ENCODE measurements at places on chromosomes 16 and 17.

GRCh38 chr17:74961657-74962350, 10.8 kb downstream of the HID1 start:
- DNase-seq = peak; percentile 81
- H3K4me1 ChIP-seq = peaks cover 6% of the 10 kb centered on the region
- no peaks in the 10 kb centered on the region for H3K36me3 ChIP-seq
- H3K4me3 ChIP-seq = no peak overlapping the region
- H3K27ac ChIP-seq = no peak overlapping the region

GRCh38 chr16:20380782-20381181, 23.8 kb downstream of the PDILT start:
- no peak for DNase-seq
- H3K36me3 ChIP-seq = no peaks in the 10 kb centered on the region
- no peak overlapping the region for H3K4me3 ChIP-seq
- peaks cover 4% of the 10 kb centered on the region for H3K27me3 ChIP-seq

- H3K36me3 ChIP-seq = no peaks in the 10 kb centered on the region
- H3K27me3 ChIP-seq = no peaks in the 10 kb centered on the region
- no peak overlapping the region for H3K27ac ChIP-seq
- peaks cover 65% of the 10 kb centered on the region for H3K4me1 ChIP-seq
- peak; percentile 43 for DNase-seq
Measured at GRCh38 chr17:31488264-31488981, 96.9 kb downstream of the RAB11FIP4 start.

DNA sequence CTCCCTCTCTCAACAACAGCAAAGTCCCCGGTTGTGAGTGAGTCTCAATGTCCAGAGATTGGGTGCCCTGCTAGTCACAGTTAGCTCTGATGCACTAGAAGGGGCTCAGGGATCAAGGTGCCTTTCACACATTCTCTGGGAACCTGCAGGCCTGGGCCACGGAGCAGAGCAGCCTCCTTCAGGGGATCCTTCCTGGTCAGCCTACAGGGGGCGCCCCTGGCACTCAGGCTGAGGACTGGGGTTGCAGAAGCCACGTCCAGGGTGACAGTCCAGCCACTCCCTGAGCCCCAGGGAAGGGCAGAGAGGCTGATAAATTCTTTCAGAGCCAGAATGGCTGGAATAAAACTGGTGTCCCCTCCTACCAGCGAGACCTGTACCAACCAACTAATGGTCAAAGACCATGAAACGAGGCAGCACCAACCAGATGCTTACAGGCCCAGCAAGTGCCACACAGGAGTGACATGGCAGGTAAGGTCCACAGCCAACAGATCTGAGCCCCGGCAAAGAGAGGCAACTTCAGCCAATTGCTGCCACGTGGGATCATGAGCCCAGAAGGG, 43.5 kb downstream of the ST3GAL2 start:
- H3K36me3 ChIP-seq = peaks cover 43% of the 10 kb centered on the region
- peak; percentile 67 for DNase-seq
- H3K4me1 ChIP-seq = no peaks in the 10 kb centered on the region
- H3K4me3 ChIP-seq = no peak overlapping the region
- no peak overlapping the region for H3K27ac ChIP-seq

DNA sequence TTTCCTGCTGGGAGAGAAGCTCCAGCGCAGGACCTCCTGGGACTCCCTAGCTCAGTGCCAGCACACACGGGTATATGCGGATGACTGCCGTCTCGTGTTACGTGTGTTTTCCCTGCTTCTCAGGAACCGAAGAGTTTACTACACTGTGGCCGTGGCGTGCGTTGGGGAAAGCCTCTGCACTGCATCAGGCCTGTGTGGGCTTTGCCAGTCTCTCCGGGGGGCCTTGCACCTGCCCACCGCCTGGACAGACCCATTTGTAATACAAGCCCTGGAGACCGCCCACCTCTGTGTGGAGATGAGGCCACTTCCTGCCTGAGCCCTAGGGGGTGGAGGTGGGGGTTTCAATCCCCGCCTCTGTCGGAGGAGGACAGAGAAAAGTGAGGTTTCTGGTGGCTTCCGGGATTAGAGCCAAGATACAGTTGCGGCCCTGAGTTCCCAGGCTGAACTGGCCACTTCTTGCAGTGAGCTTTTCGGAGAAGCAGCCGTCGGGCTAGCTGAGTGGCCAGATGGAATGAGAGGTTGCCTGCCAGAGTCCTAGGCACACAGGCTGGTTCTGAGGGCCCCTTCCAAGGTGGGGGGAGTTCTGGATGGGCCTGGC, 43.4 kb upstream of the GSE1 start:
- H3K27ac ChIP-seq = peak overlapping the region; percentile 87
- DNase-seq = peak; percentile 83
- no peaks in the 10 kb centered on the region for H3K27me3 ChIP-seq
- H3K36me3 ChIP-seq = peaks cover 2% of the 10 kb centered on the region
- peaks cover 94% of the 10 kb centered on the region for H3K4me1 ChIP-seq
- H3K4me3 ChIP-seq = peak overlapping the region; percentile 41

DNA sequence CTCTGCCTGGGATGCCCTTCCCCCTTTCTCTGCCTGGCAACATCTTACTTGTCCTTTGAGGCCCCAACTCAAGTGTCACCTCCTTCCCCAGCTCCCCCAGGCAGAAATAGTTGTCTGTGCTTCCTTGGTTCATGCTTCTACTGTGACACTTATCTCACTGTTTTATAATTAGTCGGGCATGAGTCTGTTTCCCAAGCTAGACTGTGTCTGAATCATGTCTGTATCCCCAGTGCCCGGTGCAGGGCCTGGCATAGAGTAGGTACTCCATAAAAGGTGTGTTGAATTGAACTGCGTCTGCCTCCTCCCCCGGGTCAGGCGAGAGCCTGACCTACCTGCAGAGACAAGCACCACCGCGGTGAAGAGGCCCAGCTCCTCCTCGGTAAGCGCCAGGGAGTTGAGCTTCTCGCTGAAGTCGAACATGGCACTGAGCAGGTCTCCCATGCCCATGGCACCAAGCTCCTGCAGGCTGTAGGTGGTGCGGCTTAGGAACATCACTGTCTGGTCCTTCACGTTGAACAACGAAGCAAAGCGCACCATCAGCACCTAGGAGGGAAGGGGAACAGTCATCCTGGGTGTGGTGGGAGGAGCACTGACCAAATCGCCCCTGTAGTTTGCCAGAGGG, 6.7 kb downstream of the NR1D1 start:
- H3K36me3 ChIP-seq = peaks cover 63% of the 10 kb centered on the region
- no peak overlapping the region for H3K4me3 ChIP-seq
- peaks cover 22% of the 10 kb centered on the region for H3K4me1 ChIP-seq
- H3K27me3 ChIP-seq = no peaks in the 10 kb centered on the region
- H3K27ac ChIP-seq = no peak overlapping the region
- DNase-seq = no peak

GRCh38 chr17:39236981-39237441, 11.3 kb upstream of the STAC2 start:
- no peak overlapping the region for H3K27ac ChIP-seq
- no peaks in the 10 kb centered on the region for H3K36me3 ChIP-seq
- H3K4me3 ChIP-seq = no peak overlapping the region
- peaks cover 14% of the 10 kb centered on the region for H3K4me1 ChIP-seq

DNA sequence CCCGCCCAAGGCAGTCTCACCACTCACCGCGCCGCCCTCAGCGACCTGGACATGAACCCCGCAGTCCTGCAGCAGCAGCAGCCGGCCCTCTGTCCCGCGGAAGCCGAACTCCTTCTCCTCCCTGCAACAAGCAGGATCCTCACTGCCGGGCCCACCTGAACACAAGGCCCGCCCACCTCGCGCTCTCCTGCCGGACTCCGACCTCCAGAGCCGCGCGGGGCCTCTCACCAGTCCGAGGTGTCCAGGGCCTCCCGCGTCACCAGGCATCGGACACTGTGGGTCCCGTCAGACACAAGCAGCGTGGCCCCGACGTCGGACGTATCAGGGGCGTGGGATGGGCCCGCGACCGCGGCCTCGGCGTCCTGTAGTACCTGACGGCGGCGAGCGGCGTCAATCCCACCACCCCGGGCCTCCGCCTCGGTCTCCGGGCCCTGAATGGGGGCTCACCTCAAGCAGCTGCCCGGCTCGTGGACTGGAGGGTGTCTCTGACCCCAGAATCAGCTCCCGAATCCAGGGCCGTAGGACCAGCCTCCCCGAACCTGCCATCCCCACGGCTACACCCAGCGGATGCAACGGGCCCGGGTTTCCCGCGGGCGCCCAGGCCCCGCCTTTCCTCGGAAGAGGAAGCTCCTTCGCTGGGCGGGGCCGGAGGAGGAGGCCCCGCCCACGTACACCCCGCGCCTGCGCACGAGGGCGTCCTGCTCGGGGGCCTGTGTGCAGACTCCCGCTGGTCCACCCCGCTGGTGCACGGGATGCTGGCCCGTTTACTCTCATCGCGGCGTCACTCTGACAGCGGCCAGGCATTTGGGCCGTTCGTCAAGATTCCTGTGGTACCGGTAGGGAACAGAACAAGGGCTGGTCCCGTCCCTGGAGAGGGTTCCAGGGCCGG, at the start of gene ACD:
Gene ACD, minus strand, starts transcription at position 586 of the 889 bp plus-strand sequence. Its CDS starts 40 bp downstream, at position 546.
- H3K27ac ChIP-seq = peak within 1 kb of the TSS; percentile 90
- H3K4me3 ChIP-seq = peak within 1 kb of the TSS; percentile 77
- peaks cover 23% of the 10 kb centered on the region for H3K4me1 ChIP-seq
- peaks cover 39% of the 10 kb centered on the region for H3K36me3 ChIP-seq

DNA sequence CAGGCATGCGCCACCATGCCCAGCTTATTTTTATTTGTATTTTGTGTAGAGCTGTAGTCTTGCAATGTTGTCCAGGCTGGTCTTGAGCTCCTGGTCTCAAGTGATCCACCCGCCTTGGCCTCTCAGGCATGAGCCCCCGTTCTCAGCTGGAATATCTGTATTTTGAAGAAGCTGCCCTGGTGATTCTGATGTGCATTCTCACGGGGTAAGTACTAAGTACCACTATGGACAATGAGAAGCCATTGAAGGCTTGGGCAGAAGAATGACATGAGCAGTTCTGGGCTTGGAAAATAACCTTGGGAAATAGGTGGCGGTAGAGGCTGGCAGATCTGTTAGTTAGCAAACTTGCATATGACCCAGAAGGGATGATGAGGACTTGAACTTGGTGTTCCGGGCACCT, 15.6 kb upstream of the NKD1 start:
- H3K27ac ChIP-seq = no peak overlapping the region
- DNase-seq = no peak
- no peaks in the 10 kb centered on the region for H3K4me1 ChIP-seq
- H3K27me3 ChIP-seq = peaks cover 3% of the 10 kb centered on the region
- no peak overlapping the region for H3K4me3 ChIP-seq
- no peaks in the 10 kb centered on the region for H3K36me3 ChIP-seq

DNA sequence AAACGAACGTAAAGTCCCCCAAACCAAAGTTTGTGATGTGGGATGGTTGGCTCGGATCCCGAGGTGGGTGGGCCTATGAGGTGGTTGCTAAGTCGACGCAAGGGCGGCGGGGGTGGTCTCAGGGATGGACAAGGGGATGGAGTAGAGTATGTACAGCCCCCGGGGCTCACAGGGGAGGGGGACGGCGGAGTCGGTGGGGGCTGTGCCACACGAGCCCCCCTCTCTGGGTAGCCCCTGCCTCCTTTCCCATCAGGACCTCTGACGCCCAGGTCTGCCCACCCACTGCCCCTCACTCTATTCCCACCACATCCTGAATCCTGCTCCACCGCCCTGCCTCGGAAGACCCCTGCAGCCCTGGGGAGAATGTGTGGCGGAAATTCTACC, 15.2 kb downstream of the IL34 start:
- H3K27me3 ChIP-seq = no peaks in the 10 kb centered on the region
- H3K36me3 ChIP-seq = peaks cover 33% of the 10 kb centered on the region
- H3K27ac ChIP-seq = no peak overlapping the region

DNA sequence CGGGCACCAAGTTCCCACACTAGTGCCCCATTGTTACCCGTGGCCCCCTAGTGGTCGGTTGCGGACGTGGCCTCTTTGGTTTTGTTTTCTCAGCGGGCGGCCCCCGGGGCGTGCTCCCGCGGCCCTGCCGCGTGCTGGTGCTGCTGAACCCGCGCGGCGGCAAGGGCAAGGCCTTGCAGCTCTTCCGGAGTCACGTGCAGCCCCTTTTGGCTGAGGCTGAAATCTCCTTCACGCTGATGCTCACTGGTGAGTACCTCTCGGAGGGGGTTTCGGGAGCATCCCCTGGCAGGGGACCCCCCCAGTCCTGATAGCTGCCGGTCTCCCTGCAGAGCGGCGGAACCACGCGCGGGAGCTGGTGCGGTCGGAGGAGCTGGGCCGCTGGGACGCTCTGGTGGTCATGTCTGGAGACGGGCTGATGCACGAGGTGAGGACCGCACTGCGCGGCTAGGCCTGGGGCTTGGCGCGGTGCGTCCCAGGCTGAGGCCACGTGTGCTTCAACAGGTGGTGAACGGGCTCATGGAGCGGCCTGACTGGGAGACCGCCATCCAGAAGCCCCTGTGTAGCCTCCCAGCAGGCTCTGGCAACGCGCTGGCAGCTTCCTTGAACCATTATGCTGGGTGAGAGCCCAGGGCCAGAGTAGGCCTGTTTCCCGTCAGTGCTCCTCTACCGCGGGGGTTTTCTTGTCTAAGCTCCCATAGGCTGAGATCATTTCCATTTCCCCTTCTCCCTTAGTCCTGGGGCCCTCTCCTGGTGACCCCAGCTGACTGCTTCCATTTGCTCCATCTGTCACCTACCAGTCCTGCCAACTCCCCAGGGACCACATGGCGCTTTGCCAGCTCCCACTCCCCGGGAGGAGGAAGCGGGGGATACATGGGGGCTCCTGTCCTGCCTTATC, 1.7 kb downstream of the SPHK1 start:
- peaks cover 13% of the 10 kb centered on the region for H3K36me3 ChIP-seq
- no peaks in the 10 kb centered on the region for H3K27me3 ChIP-seq
- H3K4me3 ChIP-seq = no peak overlapping the region
- H3K4me1 ChIP-seq = peaks cover 51% of the 10 kb centered on the region
- H3K27ac ChIP-seq = no peak overlapping the region
- peak; percentile 90 for DNase-seq

- no peak overlapping the region for H3K4me3 ChIP-seq
- DNase-seq = no peak
- no peaks in the 10 kb centered on the region for H3K36me3 ChIP-seq
- no peaks in the 10 kb centered on the region for H3K4me1 ChIP-seq
- H3K27ac ChIP-seq = no peak overlapping the region
Measured at GRCh38 chr16:59305850-59306249, 571.7 kb upstream of the GOT2 start.

- H3K4me3 ChIP-seq = no peak overlapping the region
- H3K36me3 ChIP-seq = no peaks in the 10 kb centered on the region
- no peaks in the 10 kb centered on the region for H3K27me3 ChIP-seq
- H3K27ac ChIP-seq = no peak overlapping the region
Measured at GRCh38 chr17:30197416-30197815, 38.1 kb downstream of the SLC6A4 start.

DNA sequence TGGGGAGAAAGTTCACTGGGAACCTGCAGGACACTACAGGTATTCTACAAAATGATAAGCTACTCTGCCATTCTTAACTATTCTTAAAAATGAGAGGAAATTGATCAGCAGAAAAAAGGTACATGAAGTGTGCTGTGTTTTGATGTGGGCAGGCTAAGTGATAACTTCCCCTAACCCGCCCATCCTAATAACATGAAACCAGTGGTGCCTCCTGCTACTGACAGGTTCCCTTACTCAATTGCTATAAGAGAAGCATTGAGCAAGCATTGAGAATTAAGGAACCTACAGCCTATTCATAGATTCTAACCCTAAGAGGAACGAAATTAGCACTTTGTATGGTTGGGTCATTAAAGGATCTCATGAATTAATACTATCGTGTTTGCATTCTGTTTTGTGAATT, 18.9 kb downstream of the XYLT1 start:
- H3K4me1 ChIP-seq = peaks cover 3% of the 10 kb centered on the region
- H3K4me3 ChIP-seq = no peak overlapping the region
- H3K36me3 ChIP-seq = no peaks in the 10 kb centered on the region
- H3K27me3 ChIP-seq = no peaks in the 10 kb centered on the region
- no peak overlapping the region for H3K27ac ChIP-seq

- peaks cover 9% of the 10 kb centered on the region for H3K27me3 ChIP-seq
- H3K36me3 ChIP-seq = no peaks in the 10 kb centered on the region
- H3K4me3 ChIP-seq = no peak overlapping the region
- no peak for DNase-seq
- no peak overlapping the region for H3K27ac ChIP-seq
Measured at GRCh38 chr17:39674179-39674578, 5.9 kb downstream of the PNMT start.

Measured in common myeloid progenitor, CD34-positive (primary cell).